ENCODE measurements at places on chromosomes 6 and 20. TPM values are rescaled to one million over a fixed set of nuclear protein-coding genes. Genes with fewer than 3 reads are reported as not detected.

ZBTB9 gene
- total RNA-seq: 12.5 TPM

SLC22A16 gene
- total RNA-seq: not detected

GJA1 gene
- not detected for total RNA-seq

ETV7 gene
- total RNA-seq: 0.51 TPM

CCR6 gene
- total RNA-seq: 26.2 TPM

SMOC2 gene
- not detected for total RNA-seq

C20orf96 gene
- 5.3 TPM for total RNA-seq

PRDM13 gene
- total RNA-seq: 0.07 TPM

CRISP3 gene
- not detected for total RNA-seq

PCSK2 gene
- total RNA-seq: not detected

ADTRP gene
- 1.4 TPM for total RNA-seq

COL11A2 gene
- total RNA-seq: 0.32 TPM

ZC3H12D gene
- 225 TPM for total RNA-seq

PCNA gene
- total RNA-seq: 62.0 TPM

ULBP1 gene
- 1.9 TPM for total RNA-seq

GRCh38 chr20:42392442-42392841 lies 774.3 kb upstream of the CHD6 start:
- DNase-seq: no peak

GRCh38 chr20:32556312-32557184 lies 28.6 kb downstream of the NOL4L start:
- DNase-seq: no peak

DNA sequence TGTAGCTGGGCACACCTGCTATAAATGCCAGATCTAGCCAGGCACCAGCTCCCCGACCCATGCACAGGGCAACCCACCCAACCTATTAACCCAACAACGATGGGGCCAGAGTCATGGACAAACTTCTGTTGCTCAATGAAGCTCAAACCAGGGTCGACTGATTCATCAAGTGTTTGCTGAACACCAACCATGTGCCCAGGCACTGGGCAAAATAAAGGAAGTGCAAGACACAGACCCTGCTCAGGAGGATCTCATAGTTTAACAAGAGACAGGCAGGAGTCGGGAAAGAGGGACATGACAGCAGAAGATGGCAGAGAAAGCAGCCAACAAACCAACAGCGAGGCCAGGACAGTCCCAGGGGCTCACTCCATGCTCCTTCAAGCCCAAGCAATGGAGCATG lies 18.8 kb downstream of the KCNK5 start:
- no peak for DNase-seq

DNA sequence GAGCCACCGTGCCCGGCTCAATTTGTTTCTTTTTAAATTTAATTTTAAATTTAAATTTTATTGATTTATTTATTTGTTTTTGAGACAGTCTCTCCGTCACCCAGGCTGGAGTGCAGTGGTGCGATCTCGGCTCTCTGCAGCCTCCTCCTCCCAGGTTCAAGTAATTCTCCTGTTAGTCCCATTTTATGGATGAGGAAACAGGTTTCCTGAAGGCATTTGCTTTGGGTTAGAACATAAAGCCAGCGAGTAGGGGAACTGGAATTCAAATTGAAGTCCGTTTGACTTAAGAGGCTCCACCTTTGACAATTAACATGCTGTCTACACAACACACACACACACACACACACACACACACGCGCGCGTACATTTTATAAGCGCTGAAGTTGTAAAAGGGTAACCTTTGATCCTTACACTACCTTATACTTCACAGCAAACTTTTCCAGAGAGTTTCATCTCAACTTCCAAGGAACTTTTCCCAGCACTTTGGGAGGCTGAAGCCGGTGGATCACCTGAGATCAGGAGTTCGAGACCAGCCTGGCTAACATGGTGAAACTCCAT lies 232.0 kb downstream of the BCAS1 start:
- no peak for DNase-seq

- DNase-seq: no peak
Observed at GRCh38 chr20:61802721-61803311, 262.9 kb downstream of the TAF4 start.

DNA sequence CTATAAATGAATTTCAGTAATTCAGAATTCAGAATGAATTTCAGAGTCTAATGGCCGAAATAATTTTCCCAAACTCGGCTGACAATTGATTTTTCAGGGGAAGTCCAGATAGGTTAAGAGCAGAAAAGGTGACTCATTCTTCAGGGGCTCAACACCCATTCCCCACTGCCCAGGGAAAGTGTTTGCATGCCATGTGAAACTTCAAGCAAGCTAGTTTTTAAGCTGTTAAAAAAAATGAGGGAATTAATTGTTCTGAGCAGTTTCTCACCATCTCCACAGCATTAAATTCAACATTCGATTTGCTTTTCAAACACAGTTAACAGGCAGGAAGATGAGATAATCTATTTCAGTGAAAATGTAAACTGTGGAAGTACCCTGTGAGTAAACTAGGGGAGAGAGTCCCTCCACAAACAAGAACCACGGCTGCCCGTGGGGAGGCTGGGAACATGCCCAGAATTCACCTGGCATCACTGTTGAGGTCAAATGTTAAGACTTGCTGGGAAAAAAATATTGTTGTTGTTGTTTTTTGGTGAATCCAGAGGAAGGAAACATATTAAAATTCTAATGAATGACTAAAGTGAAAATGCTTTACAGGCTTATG lies 650.8 kb upstream of the AGPAT4 start:
- no peak for DNase-seq

- DNase-seq: no peak
Observed at GRCh38 chr6:98579079-98579478, 255.3 kb upstream of the POU3F2 start.

GRCh38 chr6:169886631-169887227 lies 135.3 kb downstream of the ERMARD start:
- no peak for DNase-seq

GRCh38 chr6:81713205-81713604 lies 39.3 kb downstream of the TENT5A start:
- DNase-seq: no peak

- no peak for DNase-seq
Observed at GRCh38 chr6:90569223-90569622, 17.6 kb downstream of the MAP3K7 start.

- DNase-seq: peak; percentile 24
Observed at GRCh38 chr6:30810813-30811339, 66.5 kb upstream of the IER3 start.

GRCh38 chr6:106727480-106728149 lies 98.2 kb downstream of the QRSL1 start:
- DNase-seq: no peak

GRCh38 chr6:39152262-39152661 lies 37.3 kb upstream of the SAYSD1 start:
- no peak for DNase-seq

GRCh38 chr20:40397467-40397866 lies 291.6 kb downstream of the MAFB start:
- no peak for DNase-seq

- no peak for DNase-seq
Observed at GRCh38 chr6:156564807-156565149, 212.4 kb upstream of the ARID1B start.

- no peak for DNase-seq
Observed at GRCh38 chr6:15754035-15754705, 91.3 kb upstream of the DTNBP1 start.

DNA sequence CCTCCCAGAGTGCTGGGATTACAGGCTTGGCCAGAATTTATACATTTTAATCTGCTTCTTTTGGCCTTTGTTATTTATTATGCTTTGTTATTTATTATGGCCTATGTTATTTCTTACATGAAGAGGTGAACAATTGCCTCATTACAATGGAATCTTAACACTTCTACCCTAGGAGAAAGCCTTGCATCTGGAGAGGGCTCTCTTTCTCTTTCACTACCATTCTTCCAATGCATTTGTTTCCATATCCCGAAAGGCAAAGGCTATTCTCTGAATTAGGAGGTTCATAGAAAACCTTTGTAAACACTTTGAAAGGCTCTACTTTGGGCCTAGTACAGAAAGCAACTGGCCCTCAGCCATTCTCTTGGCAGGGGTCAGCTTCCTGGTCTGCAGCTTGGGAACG lies 19.9 kb upstream of the DEK start:
- DNase-seq: no peak

GRCh38 chr20:46307999-46308257 lies 370 bp downstream of the CDH22 start:
- peak; percentile 32 for DNase-seq

DNA sequence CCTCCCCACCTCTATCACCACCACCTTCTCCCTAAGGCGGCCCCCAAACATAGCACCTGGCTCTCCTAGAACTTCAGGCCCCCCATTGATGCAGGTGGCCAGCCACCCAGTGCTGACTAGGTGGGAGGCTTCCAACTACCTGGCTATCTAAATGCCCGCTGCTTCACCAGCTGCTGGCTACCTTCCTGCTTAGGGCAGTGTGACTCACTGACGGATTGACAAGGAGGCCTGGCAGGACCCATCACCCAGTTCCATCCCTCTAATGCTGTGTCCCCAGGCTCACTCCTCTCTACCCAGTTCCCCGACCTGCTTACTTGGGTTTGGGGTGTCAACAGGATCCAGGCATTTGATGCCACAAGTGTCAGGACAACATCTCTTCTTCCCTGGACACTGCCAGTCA lies 1.1 kb downstream of the SLPI start:
- DNase-seq: no peak

DNA sequence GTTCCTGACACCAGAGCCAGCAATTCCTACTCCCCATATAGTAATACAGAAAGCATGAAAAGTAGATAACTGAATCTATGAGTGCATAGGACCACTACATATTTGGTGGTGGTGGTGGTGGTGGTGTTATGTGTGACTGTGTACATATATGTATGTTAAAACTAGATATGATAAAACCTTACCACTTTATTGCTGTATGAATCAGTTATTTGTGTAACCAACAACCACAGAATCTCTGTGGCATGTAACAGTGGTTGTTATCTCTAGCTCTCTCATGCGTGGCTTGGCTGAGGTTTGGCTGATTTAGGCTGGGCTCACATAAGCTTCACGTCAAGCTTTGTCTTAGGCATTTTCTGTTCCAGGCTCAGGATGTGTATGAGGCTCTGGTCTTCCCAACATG lies 55.7 kb downstream of the PLCB1 start:
- DNase-seq: no peak

DNA sequence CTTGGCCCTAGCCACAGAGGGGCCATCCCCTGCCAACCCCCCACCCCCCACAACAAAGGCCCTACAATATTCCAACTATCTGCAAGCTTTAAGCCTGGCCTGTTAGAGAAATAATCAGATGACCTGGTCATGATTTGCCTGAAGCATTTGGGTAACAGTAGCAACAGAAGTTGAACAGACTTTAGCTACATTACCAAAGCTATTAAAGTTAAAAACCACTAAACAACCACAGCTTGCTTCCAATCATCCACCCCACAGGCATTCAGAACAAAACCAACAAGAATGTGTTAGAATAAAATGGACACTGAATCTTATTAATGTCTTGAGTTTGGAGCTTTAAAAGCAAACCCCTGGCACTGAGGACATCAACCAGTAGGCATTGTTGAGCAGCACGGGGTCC lies 250.9 kb downstream of the LRFN2 start:
- DNase-seq: no peak

DNA sequence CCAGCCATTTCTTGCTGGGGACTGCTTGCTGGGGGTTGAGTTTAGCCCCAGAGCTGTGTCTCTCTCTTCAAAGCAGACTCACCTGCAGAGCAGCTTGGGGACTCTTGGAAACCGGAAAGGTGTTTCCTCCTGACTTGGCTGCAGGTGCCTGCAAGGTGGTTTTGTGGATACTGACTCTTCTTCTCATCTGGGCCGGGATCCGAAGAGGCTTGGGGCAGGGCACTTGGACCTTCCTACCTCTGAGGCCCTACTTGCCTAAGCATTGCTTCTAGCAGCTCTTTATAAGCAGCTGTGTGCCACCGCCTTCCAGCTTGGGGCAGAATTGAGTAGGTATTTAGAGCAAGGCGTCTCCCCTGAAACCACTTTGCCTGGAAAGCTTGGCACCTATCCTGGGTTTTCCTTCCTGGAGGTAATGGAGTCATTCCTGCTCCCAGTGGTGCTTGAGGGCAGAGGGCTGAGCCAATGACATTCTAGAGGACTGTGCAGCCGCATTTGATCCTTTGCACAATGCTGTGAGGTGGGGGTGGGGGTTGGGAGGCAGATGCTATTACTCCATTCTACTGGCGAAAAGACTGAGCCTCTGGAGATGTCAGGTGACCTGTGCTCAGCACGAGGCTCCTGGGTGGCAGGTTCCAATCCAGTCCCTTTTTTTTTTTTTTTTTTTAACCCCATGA lies 3.4 kb upstream of the CTSZ start:
- no peak for DNase-seq

DNA sequence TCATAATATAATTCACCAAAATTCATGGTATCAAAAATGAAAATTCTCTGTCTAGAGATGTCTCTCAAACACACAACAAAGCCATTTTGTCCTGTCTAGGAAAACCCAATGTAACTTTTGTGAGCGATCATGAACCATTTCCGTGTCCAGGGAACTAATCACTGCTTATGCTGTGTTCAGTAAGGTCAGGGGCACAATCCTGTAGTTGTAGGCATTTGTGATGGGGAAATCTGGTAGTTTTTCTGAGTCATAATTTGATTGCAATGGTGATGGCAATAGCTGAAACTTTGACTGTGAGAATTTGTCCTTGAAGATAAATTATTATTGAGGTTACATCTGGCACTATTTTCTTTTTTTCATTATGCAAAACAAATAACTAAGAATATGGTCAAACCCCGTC lies 21.0 kb upstream of the GCLC start:
- no peak for DNase-seq

GRCh38 chr6:52377538-52378221 lies 15.7 kb downstream of the PAQR8 start:
- DNase-seq: no peak

- no peak for DNase-seq
Observed at GRCh38 chr6:85128781-85129180, 321.1 kb upstream of the NT5E start.

GRCh38 chr6:155267411-155267810 lies 3.6 kb downstream of the CLDN20 start:
- DNase-seq: no peak

DNA sequence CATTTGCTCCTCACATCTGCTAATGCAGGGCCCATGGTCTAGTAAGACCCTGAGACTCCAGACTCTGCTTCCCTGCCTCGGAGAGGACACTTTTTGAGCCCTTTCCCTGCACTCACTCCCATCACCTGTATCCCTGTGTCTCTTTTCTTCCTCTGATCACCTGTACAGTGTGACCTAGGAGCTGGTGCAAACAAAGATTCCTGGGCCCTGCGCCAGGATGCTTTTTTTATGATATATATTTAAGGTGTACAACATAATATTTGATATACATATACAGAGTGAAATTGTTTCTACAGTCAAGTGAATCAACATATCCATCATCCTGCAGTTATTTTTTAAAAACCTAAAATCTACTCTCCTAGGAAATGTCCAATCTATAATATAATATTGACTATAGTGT lies 355.4 kb downstream of the MAFB start:
- no peak for DNase-seq

- DNase-seq: no peak
Observed at GRCh38 chr6:141594874-141595273, 537.9 kb upstream of the GJE1 start.

- DNase-seq: no peak
Observed at GRCh38 chr6:141752677-141753076, 380.0 kb upstream of the GJE1 start.
